ENCODE measurements at places on chromosomes 1 and 21.

DNA sequence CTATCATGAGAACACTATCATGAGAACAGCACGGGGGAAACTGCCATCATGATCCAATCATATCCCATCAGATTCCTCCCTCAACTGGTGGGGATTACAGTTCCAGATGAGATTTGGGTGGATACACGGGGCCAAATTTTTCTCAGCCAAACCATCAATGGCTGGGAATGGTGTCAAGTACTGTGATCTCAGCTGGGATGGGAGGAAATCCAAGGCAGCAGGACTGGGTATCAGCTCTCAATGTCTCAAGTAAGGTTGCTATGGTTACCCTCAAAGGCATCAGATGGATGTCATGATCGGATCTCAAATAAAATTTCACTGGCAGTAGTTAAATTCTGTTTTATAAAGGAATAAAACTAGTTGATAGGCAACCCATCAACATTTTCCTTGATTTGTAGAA is 399.0 kb downstream of the KCNT2 start:
- no peak for DNase-seq

GRCh38 chr1:245880754-245881403 is 626.2 kb downstream of the SMYD3 start:
- DNase-seq = no peak

GRCh38 chr1:214707306-214708087 is 104.5 kb downstream of the CENPF start:
- no peak for DNase-seq

- DNase-seq = no peak
Observed at GRCh38 chr1:65741993-65742392, 50.7 kb upstream of the PDE4B start.

DNA sequence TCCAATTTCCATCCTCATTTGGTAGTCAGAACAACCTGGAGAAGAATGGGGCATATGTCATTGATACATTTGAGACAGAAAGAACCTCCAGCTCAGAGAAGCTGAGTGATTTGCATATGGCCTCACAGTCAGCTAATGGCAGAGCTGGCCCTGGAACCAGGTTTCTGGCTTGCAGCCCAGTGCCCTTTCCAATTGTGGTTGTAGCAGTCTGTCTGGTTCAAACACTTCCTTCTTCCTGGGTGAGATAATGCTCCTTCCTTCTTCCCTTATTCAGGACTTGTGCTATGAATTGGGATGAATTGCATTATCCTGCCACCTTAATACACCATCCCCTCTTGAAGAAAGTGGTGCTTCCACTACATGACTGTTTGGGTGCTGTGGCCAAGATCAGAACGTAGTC is 24.2 kb downstream of the SLC5A9 start:
- DNase-seq = no peak

DNA sequence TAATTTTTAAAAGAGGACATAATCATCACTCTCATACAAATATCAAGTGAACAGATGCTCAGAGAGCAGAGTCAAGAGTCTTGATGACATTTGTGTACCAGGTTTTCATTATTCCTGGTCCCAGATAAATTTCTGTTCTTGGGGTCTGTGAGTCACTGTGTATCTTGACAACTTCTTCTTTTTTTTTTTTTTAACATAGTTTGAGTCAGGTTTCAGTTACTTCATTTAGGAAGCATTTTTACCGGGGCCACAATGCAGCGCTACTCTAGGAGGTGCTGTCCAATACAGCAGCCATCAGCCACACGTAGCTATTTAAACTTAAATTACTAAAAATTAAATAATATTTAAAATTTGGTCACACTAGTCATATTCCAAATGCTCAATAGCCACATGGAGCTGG is 188.1 kb upstream of the SAMSN1 start:
- DNase-seq = no peak

GRCh38 chr1:172430128-172430454 is 9.6 kb downstream of the C1orf105 start:
- DNase-seq = no peak

DNA sequence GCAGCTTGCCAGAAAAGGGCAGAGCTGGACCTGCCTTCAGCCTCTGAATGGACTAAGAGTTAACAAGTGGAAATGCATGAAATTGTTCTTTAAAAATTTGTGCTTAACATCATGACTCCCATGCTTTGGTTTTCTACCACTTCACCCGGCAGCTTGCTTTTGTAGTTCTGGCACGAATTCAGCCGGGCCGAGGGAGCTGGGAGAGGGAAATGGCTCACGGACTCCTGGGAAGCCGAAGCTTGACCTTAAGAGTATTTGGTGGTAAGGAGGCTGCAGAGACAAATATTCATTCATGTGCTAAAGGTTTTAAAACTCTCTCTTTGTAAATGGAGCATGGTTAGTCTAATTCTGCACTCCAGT is 17.2 kb upstream of the GFI1 start:
- no peak for DNase-seq

DNA sequence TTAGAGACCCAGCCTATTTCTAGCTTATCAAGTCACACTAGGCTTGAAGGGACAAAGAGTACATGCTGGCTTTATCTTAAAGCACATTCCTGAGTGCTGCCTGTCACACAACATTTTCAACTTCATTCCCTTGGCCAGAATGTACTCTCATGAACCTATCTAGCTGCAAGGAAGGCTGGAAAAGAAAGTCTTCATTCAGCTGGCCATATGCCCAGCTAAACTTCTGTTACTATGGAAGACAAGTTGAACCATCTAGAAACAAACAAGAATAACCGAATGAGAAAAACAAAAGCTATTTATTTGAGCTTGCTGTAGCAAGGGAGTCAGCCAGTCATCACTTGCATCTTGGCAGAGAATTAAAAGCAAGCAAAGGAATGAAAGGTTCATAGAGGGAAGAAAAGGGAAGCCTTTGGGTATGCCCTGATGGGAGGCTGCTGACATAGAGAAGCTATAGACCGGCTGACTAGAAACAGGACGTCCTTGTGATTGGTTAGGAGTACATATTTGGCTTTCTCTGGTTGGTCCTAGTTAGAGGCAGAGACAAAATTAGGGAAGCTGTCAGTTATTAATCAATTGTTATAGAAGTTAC is 108.4 kb downstream of the NEK7 start:
- DNase-seq = no peak

DNA sequence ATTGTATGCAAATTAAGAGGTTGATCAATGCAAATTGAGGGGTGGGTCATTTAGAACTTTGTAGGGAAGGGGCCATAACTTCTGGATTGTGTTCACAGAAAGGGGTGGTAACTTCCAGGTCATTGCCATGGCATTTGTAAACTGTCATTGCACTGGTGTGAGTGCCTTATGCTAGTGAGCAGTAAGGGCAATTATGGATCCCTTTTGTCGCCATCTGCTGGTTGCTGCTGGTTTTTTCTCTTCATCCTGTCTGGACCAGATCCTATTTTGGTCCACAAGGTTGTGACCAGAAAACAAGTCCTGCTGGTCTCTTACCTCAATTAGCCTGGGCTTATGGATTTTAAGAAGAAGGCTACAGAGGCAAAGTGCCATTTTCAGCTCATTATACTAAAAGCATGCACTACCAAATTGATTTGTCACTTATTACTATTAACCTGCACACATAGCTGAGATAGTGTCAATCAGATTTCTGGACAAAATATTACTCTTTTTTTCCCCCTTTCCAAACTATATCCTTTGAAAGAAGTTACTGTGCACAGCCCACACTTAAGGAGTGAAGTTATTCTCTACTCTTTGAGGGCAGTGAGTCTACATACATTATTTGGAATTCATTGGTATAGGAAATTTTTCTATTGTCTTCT is 196.2 kb downstream of the ZC3H11B start:
- peak; percentile 3 for DNase-seq

DNA sequence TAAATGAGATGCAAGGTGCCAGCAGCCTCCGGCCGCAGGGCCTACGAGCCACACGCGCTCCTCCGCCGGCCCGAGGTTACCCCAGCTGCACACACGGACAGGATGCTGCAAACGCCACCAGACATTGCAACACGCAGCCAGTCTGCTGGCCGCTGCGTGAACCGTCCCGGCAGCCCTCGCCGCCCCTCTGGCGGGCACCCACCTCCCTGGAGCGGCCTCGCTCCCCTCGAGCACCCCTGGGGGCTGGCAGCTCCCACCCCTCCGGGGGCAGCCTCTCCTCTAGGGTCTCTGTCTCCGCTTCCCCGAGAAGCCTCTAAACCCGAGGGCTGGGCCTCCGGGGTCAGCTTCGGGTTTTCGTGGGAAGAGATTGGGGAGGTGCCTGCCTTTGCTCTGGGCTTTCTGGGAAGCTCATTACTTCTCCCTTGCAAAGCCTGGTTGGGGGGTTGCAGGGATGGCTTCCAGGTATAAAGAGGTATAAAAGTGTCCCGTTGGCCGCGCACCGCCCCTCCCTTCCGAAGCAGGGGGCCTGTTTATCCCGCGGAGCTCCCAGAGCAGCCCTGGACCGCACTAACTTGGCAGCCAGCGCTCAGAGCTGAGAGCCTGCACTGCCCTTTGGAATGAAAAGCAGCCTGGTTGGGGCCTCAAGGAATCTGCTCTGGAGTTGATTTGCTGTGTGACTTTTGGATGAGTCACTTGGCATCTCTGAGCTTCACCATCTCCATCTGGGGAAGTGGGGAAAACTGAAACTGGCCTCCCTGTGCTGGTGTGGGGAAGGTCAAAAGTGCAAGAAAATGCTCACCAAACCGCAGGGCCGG is 21.8 kb downstream of the DHRS3 start:
- DNase-seq = no peak

GRCh38 chr1:234769986-234770795 is 160.2 kb upstream of the IRF2BP2 start:
- DNase-seq = no peak

- no peak for DNase-seq
Observed at GRCh38 chr1:111242805-111243523, 15.5 kb downstream of the CHI3L2 start.

- DNase-seq = no peak
Observed at GRCh38 chr1:55081188-55081904, 42.0 kb downstream of the PCSK9 start.

GRCh38 chr21:42296501-42296900 is 18.7 kb downstream of the TFF3 start:
- DNase-seq = no peak

DNA sequence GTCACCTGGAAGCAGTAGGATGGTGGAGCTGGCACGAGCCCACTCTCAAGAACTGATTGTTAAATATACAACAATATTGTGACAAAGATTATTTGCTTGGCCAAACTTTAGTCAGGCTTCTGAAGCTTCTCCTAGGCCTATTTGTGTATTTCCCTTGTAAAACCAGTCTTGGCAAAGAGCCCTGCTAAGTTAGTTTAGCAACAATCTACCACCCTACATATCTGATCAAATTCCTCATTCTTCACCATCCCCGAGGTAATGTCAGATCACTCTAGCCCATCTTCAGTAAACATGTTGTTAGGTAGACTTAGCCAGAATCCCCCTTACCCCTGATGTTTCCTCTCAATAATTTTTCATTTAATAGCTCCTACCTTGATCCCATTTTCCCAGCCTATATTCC is 39.6 kb downstream of the XCL1 start:
- no peak for DNase-seq

DNA sequence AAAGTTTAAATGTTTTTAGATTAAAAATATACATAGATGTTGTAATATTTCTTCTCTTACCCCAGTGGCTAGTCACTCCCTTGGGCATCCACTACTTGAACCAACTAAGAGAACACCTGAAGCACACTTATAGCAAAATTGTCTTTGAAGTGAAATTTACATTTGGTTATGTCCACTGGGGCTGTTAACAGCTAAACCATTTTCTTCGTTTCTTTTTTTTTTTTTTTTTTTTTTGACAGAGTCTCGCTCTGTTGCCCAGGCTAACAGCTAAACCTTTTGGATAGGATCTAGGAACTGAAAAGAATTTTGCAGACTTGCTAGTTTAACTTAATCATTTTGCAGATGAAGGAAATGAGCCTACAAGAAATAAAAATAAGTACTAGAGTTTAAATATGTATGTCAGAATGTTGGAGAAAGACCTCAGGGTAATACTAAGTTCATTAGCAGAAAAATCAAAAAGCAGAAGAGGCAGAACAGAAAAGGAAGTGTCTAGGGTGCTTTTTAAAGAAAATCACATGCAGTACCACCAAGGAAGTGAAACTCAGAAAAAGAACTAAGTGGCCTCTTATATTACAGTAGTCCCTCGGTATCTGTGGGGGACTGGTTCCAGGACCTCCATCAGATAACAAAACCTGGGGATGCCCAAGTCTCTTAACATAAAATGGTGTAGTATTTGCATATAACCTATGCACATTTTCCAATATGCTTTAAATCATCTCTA is 11.8 kb downstream of the DRAM2 start:
- no peak for DNase-seq

All from activated CD8-positive, alpha-beta memory T cell treated with anti-CD3 and anti-CD28 coated beads for 4 hours (primary cell).